ENCODE measurements at places on chromosomes 7 and 10.
A peak's percentile ranks its signal among the peaks of the same experiment; 100 is the strongest.

GRCh38 chr10:13633689-13634088, 46.9 kb downstream of the PRPF18 start:
- DNase-seq = no peak

DNA sequence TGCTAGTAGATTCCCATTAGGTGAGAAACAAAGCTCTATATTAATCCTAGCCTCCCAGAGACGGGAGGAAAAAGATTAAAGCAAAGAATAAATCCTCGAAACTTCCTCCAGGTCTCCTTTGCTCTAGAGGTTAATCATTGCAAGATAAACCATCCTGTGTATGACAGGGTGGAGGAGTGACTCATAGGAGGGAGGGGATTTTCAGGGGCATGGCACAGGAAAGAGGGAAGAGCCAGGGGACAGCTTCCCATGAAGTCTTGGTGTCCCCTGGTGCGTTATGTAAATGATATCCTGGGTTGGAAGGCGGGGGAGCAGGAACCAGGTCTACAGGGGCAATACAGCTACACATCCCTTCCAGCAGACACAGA, 780 bp downstream of the CYP3A5 start:
- no peak for DNase-seq

GRCh38 chr10:11864727-11865126, 41.6 kb downstream of the PROSER2 start:
- DNase-seq = no peak

DNA sequence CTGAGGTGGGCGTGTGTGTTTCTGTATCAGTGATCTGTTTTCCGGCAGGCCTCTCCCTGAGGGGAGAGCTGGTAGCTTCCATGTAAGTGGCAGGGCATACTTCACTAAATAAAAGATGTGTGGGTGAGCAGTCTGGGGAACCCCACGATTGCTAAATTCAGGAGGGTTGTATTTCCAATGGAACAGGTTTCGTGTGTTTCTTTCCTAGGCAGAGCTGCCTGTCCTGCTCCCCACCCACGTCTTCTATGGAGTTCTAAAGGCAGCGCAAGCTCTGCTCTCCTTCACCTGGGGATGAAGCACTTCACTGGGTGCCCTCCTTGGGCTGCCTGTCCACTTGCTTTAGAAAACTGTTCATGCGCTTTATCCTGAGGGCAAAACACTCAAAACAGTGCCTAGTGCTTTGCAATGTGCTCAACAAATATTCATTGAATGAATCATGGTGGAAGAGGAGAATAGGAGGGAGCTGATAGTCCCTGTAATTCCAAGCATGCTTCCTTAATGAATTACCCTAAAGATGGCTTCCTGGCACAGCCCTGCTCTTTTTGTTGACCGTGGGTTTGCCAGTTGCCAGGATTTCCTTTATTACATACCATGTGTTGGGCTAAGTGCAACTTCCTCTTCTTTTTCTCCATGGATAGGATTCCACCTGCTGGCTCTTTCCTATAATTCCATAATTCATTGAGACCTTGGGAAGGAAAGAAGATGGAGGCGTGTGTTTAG, 50.6 kb upstream of the SRPK2 start:
- no peak for DNase-seq

DNA sequence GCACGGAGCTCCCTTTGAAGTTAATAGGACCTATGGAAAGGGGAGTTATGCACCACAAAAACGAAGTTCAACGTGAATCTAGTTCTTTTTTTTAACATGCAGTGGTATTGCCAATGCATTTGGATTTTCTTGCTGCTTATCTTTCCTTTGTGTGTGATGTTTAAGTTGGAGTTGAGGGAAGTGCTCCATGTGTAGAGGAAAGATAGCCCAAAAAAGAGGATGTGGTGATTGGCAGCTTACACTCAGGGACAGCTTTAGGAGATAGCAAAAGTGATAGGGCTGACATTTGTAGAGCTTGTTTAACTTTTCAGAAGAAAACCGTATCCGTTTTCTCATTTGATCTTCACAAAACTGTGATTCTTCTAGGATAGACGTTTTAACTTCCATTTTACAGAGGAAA, 101.3 kb downstream of the MDFIC start:
- DNase-seq = no peak

GRCh38 chr7:44755698-44756627, 7.3 kb downstream of the ZMIZ2 start:
- no peak for DNase-seq

- no peak for DNase-seq
Measured at GRCh38 chr7:45689797-45690761, 115.9 kb downstream of the ADCY1 start.

- no peak for DNase-seq
Measured at GRCh38 chr7:154953006-154953684, 49.8 kb downstream of the PAXIP1 start.

DNA sequence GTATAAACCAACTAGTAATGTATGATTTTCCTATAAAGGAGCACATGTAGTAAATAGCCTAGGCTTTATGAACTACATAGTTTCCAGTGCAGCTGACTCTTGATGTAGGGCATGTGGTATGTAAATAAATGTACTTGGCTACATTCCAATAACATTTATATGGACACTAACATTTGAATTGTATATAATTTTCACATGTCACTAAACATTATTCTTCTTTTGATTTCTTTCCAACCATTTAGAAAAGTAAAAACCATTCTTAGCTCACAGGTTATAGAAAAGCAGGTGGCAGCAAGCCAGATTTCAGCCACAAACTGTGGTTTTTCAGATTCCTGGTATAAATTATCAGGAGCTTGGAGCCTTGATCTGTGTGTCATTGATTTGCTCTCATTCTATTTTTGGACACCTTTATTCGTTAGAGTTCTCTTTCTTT, 1182.0 kb downstream of the CNTNAP2 start:
- DNase-seq = no peak

GRCh38 chr7:825386-825785, 6.9 kb upstream of the SUN1 start:
- no peak for DNase-seq

DNA sequence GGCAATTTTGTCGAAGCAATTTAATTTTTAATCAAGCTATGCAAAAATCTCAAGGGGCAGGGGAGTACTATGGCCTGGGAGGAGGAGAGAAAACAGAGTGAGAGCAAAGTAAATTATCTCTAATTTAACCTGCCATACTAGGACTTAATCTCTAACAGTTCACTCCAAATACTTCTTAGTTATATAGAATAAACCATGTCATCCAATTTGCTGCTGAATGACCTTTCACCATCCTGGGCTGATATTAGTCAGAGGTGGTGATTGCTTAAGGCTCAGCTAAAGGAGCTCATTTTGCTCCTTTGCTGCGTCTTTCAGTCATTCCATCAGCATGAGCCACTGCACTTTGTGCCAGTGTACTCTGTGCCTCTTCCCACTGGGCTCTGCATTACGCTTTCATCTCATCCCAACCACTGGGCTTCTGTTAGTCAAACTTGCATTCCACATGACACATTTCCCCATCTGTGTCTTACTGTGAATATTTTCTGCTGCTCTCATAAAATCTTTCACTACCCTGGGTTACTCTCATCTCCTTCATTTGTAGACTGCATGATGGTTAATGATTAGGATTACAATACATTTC, 84.3 kb downstream of the CD36 start:
- no peak for DNase-seq

- DNase-seq = no peak
Measured at GRCh38 chr10:61869774-61870525, 31.5 kb upstream of the ARID5B start.

GRCh38 chr7:133587903-133588302, 335.0 kb downstream of the EXOC4 start:
- DNase-seq = no peak

- DNase-seq = no peak
Measured at GRCh38 chr10:86218160-86218559, 148.4 kb downstream of the GRID1 start.

GRCh38 chr7:8261711-8262695, at the start of gene ICA1:
ICA1 (minus strand) TSS chr7:8262167; CDS start chr7:8235926, 26,241 bp downstream.
- DNase-seq = peak; percentile 20

DNA sequence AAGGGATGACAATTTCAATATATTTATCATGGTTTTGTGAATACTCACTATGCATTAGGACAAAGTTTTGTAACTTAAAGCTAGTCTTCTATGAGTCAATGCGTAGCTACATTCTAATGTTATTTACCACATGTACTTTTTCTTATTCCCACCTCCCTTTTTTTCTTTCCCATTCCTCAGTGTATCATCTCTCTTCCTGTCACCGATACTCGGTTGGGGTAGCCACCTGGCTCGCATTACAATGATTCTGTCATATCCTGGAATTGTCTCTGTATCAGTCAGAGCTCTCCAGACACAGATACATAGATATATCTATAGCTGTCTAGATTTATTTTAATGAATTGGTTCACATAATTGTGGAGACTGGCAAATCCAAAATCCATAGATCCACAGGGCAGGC, 9.8 kb upstream of the RALA start:
- DNase-seq = no peak

GRCh38 chr10:120508966-120509365, 51.9 kb downstream of the PLPP4 start:
- no peak for DNase-seq

DNA sequence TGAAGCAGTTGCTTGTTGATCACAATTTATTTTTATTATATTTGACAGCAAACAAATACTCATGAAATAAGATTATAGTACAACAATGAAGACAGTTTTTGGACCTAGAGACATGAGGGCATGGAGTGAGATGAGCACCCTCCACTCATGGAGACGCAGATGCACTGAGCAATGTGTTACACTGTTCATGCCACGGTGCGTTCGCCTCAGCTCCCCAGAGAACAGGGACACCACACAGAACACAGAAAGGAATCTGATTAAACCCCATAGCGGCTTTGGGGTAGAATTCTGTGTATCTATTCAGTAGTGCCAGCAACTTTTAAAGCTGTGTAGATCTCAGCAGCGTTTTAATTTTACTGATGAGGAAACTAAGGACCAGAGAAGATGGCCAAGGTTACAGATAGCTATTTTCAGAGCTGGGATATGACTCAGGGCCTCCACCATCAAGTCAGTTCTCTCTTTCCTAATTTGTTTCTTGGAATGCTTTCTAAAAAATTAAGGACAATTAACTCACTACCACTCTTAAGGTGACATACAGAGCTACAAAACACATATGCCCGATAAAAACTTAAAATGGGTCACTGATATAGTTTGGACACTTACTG, 33.6 kb downstream of the FAM25A start:
- no peak for DNase-seq

DNA sequence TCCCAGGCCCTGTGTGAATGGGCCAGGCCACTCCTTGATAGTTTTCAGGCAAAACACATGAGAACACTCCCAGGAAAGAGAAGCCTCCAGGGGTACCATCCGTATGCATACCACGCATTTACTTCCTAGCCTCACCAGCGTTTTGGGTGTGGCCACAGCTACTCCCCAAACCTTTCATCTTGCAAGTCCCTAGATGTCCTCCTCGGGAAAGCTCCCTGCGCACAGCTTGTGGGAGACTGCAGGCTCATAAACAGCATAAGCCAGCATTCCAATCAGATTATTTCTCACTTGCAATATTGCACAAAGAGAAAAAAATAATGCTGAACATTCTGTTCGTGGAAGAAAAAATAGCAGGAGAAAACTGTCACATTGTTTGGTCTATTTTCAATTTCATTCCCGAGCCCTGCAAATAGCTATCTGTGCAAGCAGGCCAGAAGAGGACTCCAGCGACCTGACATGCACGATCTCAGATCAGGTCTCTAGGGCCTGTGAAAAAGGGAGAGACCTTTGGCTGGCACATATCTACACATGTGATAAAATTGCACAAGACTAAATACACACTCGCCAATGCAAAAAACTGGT, 175.6 kb downstream of the PLXNA4 start:
- DNase-seq = no peak

DNA sequence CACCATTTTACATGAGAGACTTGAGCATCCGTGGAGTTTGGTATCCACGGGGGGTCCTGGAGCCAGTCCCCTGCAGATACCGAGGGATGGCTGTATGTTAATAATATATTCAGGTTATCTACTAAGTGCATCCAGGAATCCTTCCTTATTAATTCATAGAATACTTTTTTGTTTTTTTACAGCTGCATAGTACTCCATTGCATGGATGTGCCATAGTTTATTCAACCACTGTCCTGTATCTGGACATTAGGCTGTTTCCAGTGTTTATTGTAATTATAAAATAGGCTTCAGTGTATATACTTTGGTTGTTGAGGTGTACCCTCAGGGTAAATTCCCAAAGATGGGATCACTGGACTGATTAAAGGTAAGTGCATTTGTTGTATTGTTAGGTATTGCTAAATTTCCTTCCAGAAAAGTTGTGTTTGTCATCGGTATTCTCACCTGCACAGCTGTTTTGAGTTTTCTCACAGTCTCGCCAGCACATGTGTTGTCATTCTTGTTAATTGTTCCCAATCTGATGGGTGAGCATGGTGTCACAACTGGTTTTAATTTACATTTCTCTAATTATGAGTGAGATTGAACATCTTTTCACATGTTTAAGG, 55.1 kb downstream of the INPP5F start:
- DNase-seq = no peak

GRCh38 chr7:72267291-72267800, 144.8 kb downstream of the CALN1 start:
- no peak for DNase-seq

All from GM19239 (cell line).